Activated T-cell treated with anti-CD3 and anti-CD28 coated beads, Interleukin-2, amount 50 U/mL, for 24 hours (primary cell): ENCODE measurements at places on chromosomes 6 and 20.

DNA sequence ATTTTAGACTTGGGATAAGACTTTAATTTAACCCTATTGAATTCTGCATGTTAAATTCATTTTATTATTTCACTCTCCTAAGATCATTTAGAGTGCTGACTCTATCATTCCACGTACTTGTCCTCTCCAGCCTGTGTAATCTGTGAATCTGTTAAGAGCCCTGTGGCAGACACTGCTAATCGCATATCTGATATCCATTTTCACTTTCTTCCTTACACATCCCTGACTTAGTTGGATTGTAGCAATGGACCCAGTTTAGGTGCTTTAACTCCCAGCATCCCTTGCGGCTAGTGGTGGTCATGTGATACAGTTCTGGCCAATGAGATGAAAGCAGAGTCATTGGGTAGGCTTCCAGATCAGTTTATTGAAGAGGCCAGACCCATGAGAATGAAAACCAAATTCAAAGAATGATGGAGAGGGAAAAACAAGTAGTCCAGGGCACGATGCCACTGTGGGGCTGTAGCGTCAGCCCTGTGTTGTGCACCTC lies 57.2 kb upstream of the SOX4 start:
- no peak for DNase-seq

GRCh38 chr20:22800129-22800528 lies 215.8 kb upstream of the FOXA2 start:
- no peak for DNase-seq

GRCh38 chr6:52876056-52876787 lies 33.3 kb downstream of the GSTA3 start:
- no peak for DNase-seq

DNA sequence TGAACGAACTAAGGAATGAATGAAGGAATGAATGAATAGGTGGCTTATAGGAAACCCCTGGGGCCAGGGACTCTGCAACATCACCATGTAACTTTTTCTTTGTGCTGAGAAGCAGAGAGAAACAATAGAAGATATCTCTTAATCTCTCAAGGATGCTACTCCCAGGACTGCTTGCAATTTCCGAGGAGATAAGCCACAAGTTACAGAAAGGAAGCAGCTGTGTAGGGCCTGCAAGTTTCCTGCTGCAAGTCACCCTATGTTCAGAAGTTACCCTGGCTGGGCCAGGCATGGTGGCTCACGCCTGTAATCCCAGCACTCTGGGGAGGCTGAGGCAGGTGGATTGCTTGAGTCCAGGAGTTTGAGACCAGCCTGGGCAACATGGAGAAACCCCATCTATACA lies 7.3 kb upstream of the MAVS start:
- DNase-seq, result no peak

DNA sequence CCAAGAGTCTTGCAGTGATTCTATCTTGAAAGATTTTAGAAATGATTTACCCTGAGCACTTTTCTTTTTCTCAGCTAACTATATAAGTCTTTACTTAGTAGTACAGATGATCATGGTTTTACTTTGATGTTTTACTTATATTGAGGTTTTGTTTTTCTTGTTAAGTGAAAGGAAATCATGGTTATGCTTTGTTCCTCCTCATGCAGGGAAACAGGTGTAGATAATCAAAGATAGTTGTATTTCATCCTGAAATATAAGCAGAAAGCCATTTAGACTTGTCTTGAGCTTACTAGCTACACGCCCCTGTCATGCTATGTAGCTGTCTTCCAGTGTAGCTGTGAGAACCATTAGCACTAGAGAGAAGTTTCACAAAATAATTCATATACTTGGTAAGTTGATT lies 113.9 kb downstream of the HIVEP1 start:
- DNase-seq, result no peak

DNA sequence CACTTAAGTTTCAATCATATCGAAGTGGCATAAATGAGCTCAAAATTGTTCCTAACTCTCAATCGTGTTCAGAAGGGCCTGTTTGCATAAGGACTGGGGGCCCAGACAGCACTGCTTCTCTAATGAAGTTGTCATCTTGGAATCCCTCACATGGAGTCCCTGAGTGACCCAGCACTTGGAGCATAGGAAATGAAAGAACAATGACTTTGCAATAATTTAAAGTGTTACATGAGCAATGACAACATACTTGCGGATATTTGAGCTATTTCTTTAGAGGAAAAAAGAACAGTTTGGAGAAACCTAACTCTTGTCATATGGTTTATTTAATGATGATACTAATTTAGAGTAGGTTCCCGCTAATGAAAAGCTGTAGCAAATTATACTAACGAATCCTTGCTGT lies 239.9 kb downstream of the TSHZ2 start:
- DNase-seq, result no peak

GRCh38 chr6:138492871-138493270 lies 6.4 kb downstream of the NHSL1 start:
- DNase-seq, result no peak

GRCh38 chr6:30200551-30201281 lies 12.5 kb downstream of the TRIM26 start:
- no peak for DNase-seq

GRCh38 chr6:4939241-4939640 lies 64.6 kb downstream of the RPP40 start:
- no peak for DNase-seq

GRCh38 chr6:159036673-159037072 lies 8.1 kb downstream of the TAGAP start:
- DNase-seq, result peak; percentile 58

- no peak for DNase-seq
Observed at GRCh38 chr6:142008781-142009180, 123.9 kb upstream of the GJE1 start.

DNA sequence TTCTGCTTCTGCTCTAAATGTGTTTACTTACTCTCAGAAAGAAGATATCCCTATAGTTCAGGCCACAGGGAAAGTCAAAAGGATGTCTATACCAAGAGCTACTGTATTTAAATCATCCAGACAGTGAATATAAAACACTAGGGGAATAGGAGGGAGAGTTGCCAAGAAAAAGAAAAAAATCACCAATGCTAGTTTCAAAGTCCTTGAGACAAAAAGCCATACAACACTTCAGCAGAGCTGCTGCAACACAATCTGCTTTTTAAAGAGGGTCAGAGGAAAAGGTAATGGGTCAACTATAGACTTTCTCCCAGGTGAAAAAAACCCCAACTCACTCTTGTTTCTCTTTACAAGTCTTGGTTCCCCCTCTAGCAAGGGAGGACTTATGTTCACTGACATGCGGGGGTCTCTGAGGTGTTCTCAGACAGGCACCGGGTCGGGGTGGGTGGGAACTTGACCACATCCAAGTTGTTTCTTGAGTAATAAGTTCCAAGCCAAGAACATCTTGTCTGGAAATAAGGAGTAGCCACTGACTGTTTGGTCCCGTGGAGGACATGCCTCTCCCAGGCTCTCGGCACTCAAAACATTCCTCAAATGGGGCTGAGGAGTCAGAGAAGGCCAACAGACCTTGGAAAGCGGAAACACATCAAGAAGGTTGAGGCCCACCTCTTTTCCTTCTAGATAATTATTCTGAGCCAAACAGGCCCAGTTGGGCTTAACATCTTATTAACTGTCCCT lies 47.7 kb downstream of the GJA10 start:
- no peak for DNase-seq

GRCh38 chr6:124053315-124053714 lies 249.7 kb downstream of the NKAIN2 start:
- DNase-seq, result no peak

DNA sequence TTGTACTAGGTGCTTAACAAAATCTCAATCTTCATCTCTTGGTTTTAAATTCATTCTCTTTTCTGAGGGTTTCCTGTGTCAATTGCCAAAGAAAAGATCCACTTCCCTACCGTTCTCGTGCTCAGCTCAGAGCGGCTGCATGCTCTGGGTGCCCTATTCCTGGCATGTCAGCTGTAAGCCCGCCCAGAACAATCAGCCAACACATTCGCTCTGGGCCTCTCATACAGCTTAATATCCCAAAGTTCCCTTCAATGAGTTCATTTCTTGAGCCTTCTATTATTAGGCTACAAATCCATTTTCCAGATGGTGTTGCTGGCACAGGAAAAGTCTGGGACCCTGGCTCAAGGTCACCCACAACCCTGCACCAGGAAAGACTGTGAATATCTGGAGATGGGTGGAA lies 24.3 kb upstream of the LRFN2 start:
- DNase-seq, result no peak

GRCh38 chr6:87799651-87800050 lies 97.6 kb upstream of the AKIRIN2 start:
- DNase-seq, result no peak

DNA sequence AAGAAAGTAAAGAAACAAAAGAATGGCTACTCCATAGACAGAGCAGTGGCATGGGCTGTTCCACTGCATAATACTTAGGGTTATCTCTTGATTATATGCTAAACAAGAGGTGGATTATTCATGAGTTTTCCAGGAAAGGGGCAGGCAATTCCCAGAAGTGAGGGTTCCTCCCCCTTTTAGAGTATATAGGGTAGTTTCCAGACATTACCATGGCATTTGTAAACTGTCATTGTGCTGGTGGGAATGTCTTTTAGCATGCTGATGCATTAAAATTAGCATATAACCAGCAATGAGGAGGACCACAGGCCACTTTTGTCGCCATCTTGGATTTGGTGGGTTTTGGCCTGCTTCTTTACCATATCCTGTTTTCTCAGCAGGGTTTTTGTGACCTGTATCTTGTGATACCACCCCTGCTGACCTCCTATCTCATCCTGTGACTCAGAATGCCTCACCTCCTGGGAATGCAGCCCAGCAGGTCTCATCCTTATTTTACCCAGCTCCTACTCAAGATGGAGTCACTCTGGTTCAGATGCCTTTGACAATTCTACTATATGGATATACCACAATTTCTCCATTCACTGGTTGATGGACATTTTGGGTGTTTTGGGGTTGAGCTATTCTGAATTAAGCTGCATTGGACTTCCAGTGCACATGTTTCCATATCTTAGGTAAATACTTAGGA lies 280.6 kb downstream of the FARS2 start:
- DNase-seq, result no peak

GRCh38 chr20:36434383-36434782 lies 106.9 kb upstream of the MYL9 start:
- no peak for DNase-seq

DNA sequence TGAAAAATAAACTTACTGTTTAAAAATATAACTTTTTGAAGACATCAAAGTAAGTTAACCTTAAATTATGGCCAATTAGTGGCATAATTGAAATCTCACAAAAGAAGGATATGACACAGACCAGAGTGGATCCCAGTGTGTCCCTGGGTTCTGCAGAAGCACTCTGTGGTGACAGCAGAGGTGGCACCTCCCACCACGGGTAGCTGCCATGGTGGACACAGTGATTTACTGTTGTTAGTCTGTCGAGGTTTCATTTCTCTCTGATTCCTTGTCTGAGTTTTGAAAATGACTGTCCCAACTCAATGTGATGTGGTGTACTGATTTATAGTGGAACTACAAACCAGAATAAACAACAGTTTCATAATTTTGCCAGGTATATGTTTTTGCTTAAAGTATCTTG lies 76.5 kb downstream of the TULP4 start:
- no peak for DNase-seq

- DNase-seq, result no peak
Observed at GRCh38 chr6:161227004-161227960, 46.6 kb downstream of the AGPAT4 start.

DNA sequence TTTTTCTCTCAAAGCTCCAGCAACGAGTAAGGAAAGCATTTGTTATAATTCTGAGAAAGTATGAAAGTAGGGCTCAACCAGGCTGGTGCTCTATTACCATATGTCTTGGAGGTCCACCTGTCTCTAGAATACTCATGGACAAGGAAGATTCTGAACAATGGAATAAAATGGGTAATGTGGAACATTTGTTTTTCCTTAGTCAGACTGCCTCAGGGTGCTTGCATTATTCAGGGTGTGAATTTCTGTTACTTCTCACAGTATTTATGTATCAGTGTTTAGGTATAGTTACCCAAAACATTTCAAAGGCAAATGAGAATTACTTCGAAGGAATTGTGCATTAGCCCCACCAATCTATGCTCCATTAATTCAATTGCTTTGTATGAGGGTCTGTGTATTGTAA lies 586.2 kb upstream of the CITED2 start:
- DNase-seq, result no peak

GRCh38 chr20:25014816-25015215 lies 22.3 kb upstream of the APMAP start:
- no peak for DNase-seq

DNA sequence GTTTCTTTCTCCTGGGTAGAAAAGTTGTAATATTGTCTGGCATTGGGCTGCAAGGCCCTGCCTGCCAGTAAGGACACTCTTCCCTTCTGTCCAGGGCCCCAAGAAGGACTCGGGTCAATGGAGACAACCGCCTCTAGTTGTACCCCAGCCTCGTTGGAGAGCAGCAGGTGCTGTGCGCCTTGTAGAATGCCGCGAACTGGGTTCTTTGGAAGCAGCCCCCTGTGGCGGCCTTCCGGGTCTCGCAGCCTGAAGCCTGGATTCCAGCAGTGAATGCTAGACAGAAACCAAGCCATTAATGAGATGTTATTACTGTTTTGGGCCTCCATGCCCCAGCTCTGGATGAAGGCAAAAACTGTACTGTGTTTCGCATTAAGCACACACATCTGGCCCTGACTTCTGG lies 37.0 kb downstream of the PLCG1 start:
- DNase-seq, result peak; percentile 26

DNA sequence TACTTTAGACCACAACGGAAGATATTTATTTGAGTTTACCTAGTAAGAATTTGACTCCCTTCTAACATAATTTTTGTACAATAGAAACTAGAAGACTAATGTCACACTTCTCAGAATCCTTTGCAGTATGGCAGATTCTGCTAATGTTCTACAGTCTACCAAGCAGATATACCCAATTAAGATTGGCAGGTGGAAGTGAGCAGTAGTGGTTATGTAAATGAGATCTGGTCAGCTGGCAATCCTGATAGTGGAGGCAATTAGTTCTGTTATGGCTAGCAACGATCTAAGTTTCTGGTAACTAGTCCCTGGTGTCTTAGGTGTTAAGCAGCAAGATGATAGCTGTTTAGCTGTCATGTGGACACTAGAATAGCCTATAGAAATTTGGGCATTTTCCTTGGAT lies 101.0 kb downstream of the CENPW start:
- DNase-seq, result no peak

DNA sequence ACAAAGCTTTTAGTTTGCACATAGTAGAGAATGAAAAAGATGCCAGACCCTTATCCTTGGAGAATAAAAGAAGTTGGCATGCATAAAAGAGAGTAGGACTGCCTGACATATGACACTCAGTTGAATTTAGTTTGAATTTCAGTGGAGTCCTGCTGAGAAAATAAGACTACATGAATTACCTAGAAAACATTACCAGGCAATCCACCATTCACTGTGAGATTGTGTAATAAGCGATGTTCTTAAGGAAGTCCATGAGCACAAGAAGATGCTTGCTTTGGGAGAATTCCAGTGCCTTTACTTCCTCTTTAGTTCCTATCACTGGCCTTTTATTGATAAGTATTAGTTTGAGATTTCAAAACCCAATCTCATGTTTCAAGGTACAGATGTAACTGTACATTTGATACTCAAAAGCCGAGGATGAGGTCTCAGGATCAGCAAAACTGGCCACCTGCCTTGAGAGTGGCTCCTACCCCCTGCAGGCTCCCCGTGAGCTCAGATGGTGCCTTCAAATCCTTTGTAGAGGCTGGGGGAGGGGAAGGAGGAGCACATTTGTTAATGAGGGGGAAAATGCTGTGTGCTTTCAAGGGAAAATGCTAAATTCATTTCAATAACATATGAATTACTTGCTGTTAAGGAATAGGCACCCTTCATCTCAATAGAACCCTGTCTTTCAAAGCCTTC lies 11.2 kb upstream of the UNC93A start:
- DNase-seq, result no peak
